ENCODE measurements at places on chromosomes 4 and X. TPM values are rescaled to one million over a fixed set of nuclear protein-coding genes. Genes with fewer than 3 reads are reported as not detected.

- H3K4me3 ChIP-seq: no peak overlapping the region
- H3K4me1 ChIP-seq: no peaks in the 10 kb centered on the region
- H3K27me3 ChIP-seq: no peaks in the 10 kb centered on the region
- no peak for DNase-seq
- no peaks in the 10 kb centered on the region for H3K36me3 ChIP-seq
- H3K27ac ChIP-seq: no peak overlapping the region
Measured at GRCh38 chr4:26300314-26301307, 20.2 kb upstream of the RBPJ start.

DNA sequence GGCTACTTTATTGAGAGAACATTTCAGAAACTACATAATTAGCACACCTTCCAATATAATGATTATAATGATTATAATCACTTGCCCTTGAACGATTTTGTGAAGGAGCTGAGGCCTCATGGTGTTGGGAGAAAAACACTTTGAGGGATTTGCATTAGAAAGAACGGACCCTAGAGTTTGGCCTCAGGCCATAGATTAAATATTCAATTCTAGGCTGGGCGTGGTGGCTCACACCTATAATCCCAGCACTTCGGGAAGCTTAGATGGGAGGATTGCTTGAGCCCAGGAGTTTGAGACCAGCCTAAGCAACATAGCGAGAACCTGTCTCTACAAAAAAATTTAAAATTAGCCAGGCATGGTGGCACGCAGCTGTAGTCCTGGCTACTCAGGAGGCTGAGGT lies 12.9 kb upstream of the PRKG2 start:
- no peak overlapping the region for H3K27ac ChIP-seq
- no peaks in the 10 kb centered on the region for H3K4me1 ChIP-seq
- H3K36me3 ChIP-seq: no peaks in the 10 kb centered on the region
- no peak for DNase-seq
- H3K4me3 ChIP-seq: no peak overlapping the region
- H3K27me3 ChIP-seq: no peaks in the 10 kb centered on the region

DNA sequence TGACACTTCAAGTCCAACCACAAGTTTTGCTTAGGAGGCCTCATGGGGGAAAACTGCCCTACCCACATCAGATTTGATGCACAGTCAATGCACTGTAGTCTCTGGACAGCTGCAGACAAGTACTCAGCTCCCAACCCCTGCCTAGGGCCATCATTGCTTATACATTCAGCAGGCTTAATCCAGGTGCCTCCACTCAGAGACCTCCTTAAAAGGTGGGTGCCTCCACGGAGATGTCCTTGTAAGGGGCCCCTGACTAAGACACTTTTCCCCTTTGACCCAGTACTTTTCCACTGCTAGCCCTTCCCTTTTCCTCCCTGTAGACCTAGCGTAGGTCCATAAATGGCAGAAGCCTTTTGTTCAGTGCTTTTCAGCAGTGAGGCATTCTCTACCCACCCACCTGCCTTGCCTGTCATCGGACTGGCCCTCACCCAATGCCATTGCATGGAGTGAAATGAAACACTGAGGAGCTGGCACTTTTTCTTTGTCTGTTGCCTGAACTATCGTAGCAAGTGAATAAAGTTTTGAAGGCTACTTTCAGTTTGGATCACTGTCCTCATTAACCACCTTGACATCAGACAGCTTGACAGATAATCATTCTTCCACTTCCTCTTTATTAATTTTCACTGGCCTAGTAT lies 23.8 kb upstream of the PLK4 start:
- H3K36me3 ChIP-seq: no peaks in the 10 kb centered on the region
- no peak overlapping the region for H3K4me3 ChIP-seq
- H3K27ac ChIP-seq: no peak overlapping the region
- DNase-seq: no peak
- H3K27me3 ChIP-seq: no peaks in the 10 kb centered on the region

DNA sequence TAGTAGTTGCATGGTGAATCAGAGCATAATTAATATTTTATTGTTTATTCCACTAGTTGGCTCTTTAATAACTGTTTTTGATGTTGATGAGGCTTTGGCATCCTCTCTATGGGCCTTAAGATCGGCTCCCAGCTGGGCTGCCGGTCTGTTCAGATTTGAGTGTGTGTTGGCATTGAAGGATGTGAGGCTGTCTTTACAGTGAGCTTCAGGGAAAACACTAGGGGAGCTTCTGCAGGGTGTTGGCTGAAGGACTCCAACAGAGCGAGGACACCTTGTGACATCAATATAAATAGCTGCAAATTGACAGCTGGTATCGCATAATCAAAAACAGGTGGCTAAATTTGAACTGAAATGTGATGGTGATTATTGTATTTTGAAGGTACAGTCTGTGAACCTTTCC lies 322.0 kb downstream of the FSTL5 start:
- H3K4me3 ChIP-seq: no peak overlapping the region
- DNase-seq: no peak
- H3K27me3 ChIP-seq: no peaks in the 10 kb centered on the region
- H3K36me3 ChIP-seq: no peaks in the 10 kb centered on the region

The TAF7L gene
- total RNA-seq: not detected

Data from colonic mucosa (tissue), 4 donors.